ENCODE measurements at places on chromosomes 6 and 20.

DNA sequence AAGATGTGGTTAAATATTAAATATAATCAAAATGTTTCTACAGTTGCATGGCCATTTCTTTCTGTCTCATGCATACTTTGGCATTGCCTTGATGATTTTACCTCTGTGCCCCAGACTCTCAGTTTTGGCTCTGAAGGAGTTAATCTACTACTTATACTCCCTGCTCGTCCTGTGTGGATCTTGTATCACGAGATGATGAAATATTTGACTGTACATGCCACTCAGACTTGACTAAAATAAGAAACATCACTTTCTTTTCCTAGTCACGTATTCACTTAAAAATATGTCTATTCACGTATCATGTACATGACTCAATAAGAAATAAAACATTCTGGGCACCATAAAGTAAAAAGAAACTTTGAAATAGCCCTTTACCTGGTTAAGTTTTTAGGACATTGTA is 397.7 kb downstream of the RFPL4B start:
- DNase-seq = no peak

DNA sequence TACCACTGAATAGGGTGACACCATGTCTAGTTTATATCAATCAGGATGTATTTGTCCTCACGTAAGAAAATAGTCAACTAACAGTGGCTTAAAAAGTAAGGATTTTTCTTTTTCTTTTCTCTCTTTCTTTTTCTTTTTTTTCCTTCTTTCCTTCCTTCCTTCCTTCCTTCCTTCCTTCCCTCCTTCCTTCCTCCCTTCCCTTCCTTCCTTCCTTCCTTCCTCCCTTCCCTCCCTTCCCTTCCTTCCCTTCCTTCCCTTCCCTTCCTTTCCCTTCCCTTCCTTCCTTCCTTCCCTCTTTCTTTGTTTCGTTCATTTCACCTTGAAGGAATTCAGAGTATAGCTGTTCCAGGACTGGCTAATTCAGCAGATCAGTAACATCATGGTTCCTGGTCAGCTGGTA is 83.2 kb downstream of the SOX4 start:
- no peak for DNase-seq

GRCh38 chr6:32370505-32370904 is 1.2 kb downstream of the TSBP1 start:
- no peak for DNase-seq

DNA sequence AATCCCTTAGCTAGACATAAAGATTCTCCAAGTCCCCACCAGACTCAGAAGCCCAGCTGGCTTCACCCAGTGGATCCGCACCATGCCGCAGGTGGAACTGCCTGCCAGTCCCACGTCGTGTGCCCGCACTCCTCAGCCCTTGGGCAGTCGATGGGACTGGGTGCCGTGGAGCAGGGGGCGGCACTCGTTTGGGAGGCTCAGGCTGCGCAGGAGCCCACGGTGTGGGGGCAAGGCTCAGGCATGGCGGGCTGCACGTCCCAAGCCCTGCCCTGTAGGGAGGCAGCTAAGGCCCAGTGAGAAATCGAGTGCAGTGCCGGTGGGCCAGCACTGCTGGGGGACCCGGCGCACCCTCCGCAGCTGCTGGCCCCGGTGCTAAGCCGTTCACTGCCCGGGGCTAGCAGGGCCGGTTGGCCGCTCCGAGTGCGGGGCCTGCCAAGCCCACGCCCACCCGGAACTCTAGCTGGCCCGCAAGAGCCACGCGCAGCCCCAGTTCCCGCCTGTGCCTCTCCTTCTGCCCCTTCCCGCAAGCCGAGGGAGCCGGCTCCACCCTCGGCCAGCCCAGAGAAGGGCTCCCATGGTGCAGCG is 95.9 kb upstream of the DTNBP1 start:
- DNase-seq = no peak

DNA sequence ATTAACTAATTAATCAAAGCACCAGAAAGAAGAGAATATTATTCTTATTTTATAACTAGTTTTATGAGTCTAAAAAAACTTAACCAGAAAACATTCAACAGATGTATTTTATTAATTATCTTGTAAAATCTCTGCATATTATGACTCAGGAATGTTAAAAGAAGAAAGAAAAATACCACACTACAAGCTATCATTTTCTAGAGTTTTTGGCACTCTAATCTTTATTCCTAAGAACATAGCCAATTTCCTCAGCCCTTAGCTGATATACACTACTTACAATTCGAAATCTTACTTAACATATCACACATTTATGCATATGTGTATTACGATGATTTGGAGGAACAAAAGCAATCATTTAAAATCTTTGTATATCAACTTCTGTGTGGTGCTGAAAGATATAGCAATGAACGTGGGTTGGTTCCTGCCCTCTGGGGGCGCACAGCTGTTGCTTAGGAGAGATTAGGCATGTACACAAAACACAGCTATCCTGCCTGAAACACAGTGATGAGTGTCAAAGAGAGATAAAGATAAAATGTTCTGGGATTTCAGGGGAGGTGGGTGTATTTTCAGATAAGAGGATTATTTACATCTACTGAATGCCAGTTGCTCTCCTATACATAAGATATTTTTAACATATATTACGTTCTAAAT is 404.5 kb downstream of the SYNE1 start:
- DNase-seq = no peak

DNA sequence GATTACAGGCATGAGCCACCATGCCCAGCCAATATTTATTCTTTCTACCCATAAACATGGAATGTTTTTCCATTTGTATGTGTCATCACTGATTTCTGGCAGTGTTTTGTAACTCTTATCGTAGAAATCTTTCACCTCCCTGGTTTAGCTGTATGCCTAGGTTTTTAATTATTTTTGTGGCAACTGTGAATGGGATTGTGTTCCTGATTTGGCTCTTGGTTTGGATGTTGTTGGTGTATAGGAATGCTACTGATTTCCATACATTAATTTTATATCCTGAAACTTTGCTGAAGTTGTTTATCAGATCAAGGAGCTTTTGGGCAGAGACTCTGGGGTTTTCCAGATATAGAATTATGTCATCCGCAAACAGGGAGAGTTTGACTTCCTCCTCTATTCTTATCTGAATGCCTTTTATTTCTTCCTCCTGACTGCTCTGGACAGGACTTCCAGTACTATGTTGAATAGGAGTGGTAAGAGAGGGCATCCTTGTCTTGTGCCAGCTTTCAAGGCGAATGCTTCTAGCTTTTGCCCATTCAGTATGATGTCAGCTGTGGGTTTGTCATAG is 198.6 kb downstream of the ZDHHC14 start:
- no peak for DNase-seq

- DNase-seq = no peak
Observed at GRCh38 chr20:8568075-8568474, 436.0 kb downstream of the PLCB1 start.

GRCh38 chr20:58053391-58054055 is 174.9 kb downstream of the ANKRD60 start:
- DNase-seq = no peak
